ENCODE measurements at places on chromosomes 5 and 9. TPM values are rescaled to one million over a fixed set of nuclear protein-coding genes. Genes with fewer than 3 reads are reported as not detected.

SPINK4 gene
- total RNA-seq = not detected

DNA sequence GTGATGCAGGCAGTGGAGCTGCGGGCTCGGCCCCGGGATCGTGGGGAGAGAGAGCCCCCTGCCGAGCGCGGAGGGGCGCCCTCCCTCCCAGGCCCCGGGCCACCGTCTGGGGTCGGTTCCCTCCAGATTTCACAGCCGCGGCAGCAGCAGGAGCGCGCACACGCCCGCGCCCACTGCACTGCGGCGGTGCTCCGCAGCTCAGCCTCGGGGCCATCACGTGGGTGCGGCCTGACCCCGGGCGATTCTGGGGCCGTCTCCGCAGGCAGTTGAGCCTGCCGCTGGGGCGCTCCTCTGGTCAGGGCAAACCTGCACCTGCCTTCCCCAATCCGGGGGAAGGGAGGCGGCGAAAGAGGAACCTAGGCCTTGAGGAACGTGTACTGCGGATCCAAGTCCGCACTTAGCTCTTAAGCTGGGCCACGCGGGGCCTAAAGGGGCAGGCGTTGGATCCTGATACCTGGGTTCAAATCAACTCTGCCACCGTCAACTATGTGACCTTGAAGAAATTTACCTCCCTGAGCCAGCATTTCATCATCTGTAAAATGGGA is 9.4 kb upstream of the DELE1 start:
- DNase-seq = peak; percentile 50

DNA sequence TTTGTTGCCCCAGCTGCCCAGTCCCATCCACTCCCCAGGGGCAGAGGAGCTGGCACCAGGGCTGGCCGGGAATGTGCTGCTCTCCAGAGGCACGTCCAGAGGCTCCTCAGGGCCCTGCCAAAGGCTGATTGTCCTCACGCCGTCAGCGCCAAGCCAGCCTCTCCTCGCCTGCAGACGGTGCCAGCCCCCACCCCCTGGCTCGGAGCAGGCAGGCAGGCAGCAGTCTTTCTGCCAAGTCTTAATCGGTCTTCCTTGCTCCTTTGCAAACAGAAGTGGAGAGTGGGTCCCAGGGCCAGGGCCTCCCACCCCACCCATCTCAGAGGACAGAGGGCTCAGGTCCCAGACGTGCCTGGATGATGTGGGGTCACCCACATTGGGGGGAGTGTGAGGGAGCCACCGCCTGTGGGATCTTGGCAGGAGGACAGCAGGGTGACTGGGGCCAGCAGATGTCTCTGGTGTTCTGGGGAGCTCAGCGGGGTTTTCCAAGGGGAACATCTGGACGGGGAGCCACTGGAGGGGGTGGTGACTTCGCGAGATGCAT is 36.3 kb downstream of the FAM163B start:
- DNase-seq = peak; percentile 61

C9orf78 gene
- total RNA-seq = 38.7 TPM

CCL27 gene
- total RNA-seq = 0.68 TPM

DNA sequence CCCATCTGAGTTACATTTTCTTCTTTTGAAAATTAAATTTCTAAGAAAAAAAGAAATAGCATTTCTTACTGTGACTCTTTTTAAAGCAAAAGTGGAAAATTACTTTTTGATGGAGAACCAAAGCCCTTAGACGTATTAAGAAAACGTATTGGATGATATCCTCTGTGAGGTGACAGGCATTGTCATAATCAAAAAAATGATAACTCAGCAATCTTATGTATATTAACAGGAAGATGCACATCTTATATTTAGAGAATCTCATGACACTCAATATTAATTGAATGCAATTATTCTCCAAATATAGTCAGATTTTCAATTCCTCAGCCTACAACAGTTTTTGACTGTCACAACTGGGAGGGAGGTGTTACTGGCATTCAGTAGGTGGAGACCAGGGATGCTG is 25.1 kb downstream of the FGF10 start:
- DNase-seq = no peak

UNC13B gene
- 49.5 TPM for total RNA-seq

DNA sequence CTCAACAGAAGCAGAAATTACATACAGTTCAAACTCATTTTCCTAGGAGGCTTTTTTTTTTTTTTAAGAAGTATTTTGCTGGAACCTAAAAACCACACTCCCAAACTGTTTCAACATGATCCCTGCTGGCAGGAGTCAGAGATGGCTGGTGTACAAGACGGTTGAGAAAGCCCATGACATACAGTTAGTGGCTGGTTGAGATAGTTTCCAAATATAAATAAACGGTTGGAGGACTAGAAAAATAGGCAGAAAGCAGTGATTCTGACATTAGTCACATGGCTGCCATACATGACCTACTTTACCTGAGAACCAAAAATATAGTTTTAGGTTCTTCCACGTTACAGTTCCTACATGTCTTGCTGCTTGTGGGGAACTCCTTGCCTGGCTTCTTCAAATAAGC is 31.7 kb upstream of the BASP1 start:
- no peak for DNase-seq

DNA sequence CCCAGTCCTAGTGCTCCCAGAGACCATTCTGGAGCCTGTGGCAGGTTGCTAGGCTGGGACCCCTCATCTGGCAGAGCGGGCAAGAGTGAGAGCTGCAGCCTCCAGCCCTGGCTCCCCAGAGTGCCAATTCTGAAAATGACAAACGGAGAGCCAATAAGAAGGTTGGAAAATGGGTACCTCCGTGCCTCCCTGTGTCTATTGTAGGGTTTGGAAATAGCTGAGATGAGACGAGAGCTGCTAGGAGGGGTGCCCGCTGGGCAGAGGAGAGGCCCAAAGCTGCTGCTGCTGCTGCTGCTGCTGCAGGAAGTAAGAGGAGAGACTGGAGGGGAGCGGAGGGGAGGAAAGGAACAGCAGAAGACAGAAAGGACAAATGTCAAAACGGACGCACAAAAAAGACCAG is 36.0 kb upstream of the FUBP3 start:
- no peak for DNase-seq

SPINK13 gene
- not detected for total RNA-seq

DNA sequence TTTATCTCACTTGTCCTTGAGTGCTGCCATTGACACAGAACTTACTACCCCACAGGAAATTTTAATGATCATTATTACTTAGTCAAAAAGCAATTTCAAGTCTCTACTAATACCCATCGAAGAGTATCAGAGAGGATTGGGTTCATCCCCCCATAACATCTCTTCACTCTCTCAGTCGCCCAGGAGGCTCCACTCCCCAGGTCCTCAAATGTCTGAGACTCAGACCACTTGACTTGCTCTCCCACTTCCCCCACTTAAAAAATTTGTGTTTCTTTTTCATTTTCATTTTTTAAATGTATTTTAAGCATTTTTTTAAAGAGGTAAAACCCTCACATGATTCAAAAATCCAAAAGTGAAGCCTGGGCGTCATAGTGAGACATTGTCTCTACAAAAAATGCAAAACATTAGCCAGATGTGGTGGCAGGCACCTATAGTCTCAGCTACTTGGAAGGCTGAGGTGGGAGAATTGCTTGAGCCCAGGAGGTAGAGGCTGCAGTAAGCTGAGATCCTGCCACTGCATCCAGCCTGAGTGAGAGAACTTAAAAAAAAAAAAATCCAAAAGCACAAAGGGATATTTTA is 56.8 kb upstream of the TRAF1 start:
- DNase-seq = no peak

GRCh38 chr5:78615697-78616096 is 32.9 kb downstream of the LHFPL2 start:
- DNase-seq = no peak

FSTL4 gene
- total RNA-seq = 59.8 TPM

- no peak for DNase-seq
These were observed 534 bp downstream of the SRFBP1 start for GRCh38 chr5:121962347-121962670.

C9orf50 gene
- total RNA-seq = not detected

PLK2 gene
- 74.5 TPM for total RNA-seq

OMD gene
- 2.2 TPM for total RNA-seq

DNA sequence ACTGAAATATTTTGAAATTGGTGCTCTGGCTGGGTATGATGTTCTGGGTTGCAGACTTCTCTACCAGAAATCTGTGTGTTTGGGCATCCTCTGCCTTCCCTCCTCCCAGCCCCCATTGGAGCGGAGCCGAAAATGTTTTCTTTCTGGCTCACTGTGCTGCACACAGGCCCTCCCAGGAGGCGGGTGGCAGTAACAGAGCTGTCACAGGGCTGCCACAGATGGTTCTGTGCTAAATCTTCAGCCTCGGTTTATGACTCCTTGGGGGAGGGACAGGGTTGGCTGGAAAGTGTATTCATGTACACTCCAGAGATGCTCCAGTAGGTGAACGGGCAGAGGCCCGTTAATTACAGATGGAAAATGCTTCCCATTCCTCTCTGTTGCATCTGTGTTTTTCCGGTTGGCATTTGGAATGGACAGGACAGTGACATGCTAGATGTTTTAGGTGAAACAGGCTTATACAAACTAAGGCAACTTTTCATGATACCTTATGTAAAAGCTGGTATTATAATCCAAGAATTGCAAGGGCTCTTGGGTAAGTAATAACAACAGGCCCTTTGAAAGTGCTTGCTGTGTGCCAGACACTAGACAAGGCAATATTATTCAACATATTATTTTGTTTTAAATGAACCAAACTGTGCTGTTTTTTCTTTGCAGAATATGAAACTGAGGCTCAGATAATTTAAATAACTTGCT is 180.2 kb downstream of the ADCY2 start:
- DNase-seq = no peak

SLC25A2 gene
- total RNA-seq = 1.3 TPM

DNA sequence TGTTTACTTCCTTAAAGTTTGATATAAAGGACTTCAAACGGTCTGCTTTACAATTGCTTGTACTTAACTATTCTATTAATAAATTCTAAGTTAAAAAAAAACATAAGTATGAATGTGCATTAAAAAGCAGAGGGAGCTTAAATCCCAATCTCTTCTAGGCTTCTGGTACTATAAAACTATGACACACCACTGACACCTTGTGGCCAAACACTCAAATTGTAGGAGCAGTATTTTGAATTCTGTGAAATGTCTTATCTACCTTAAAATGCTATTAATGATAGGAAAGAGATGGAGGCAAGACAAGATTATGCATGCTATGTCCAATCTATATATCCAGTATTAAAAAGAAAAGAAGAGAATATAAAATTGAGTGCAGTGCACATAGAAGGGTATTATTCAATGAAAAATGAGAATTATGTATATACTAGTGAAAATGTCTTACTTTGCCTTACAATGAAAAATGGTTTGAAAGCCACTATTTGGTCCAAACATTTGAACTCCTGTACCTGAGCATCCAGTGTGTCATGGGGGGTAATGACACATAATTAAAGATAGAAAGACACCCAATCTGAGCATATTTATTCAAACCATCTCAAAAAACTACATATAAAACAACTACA is 87.6 kb downstream of the ERP44 start:
- no peak for DNase-seq

OR13D1 gene
- total RNA-seq = not detected

GRCh38 chr5:169048181-169049125 is 252.5 kb downstream of the SLIT3 start:
- no peak for DNase-seq

DNA sequence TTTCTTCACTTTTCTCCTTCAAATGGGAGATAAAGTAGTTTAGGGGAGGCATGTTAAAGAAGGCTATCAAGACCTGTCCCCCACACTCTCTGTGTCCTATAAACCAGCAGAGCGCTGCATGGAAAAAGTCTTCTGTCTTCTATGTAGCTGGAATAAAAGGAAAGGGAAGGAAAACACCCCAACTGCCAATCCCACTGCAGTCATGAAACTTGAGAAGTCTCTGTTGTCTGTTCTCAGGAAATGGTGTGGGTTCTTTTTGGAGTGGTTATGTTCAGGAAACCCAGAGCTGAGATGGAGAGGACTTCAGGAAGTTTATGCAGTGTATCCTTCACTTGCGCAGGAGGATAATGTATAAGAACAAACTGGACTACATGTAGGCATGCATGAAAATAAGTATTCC is 274.3 kb downstream of the GAS1 start:
- DNase-seq = no peak

DNA sequence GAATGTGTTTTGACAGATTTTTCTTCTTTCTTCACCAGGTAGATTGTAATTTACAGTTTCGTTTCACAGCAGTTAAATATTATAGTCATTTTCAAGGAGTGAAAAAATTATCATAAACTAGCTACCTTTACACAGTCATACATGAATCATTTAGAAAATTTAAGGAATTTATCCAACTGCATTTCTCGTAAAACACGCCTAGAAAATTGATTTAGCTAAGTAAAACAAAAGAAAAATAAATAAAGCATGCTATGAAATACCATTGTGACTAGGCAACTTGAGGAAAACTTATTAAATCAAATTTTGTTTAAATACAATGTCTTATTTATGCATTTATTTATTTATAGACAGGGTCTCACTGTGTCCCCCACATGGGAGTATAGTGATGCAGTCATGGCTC is 109.9 kb upstream of the EMB start:
- no peak for DNase-seq

GRCh38 chr9:70197216-70198044 is 61.3 kb upstream of the SMC5 start:
- DNase-seq = no peak

PCDHGA12 gene
- 5.0 TPM for total RNA-seq

SH3PXD2B gene
- total RNA-seq = 39.8 TPM

SFXN1 gene
- total RNA-seq = 36.4 TPM

- no peak for DNase-seq
These were observed at the start of gene RGS3 for GRCh38 chr9:113463418-113464285. Gene RGS3 (plus strand): TSS chr9:113463727. CDS start chr9:113463803, 76 bp downstream.

- no peak for DNase-seq
These were observed 43.8 kb upstream of the CTSL start for GRCh38 chr9:87682085-87682484.

AMACR gene
- total RNA-seq = 15.2 TPM

SOX30 gene
- 0.52 TPM for total RNA-seq

- no peak for DNase-seq
These were observed 5.1 kb downstream of the TMEM245 start for GRCh38 chr9:109114670-109115069.

DNA sequence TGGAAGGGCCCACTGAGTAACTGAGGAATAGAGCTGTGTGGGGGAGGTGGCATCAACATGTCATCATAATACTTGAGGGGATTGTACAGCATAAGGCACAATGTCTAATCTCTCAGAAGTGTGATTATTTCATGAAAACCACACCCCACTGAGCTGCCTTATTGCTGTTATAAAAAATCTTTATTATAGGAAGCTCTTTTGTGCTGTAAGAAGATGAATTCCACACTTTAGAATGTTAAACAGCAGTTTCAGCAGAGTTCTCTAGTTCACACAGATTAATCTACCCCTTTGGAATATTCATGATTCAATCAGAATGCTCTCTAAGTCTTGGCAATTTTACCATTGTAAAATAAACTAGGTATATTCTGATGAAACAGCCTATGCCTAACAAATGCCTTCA is 1389.6 kb downstream of the PTPRD start:
- DNase-seq = no peak

SV2C gene
- 0.60 TPM for total RNA-seq

GRCh38 chr5:169146158-169146557 is 154.8 kb downstream of the SLIT3 start:
- DNase-seq = no peak
